Psoas muscle (tissue), 8 donors: ENCODE measurements at places on chromosomes 5 and 9.

GRCh38 chr9:76630916-76631315 is 133.3 kb upstream of the PCA3 start:
- DNase-seq = no peak

DNA sequence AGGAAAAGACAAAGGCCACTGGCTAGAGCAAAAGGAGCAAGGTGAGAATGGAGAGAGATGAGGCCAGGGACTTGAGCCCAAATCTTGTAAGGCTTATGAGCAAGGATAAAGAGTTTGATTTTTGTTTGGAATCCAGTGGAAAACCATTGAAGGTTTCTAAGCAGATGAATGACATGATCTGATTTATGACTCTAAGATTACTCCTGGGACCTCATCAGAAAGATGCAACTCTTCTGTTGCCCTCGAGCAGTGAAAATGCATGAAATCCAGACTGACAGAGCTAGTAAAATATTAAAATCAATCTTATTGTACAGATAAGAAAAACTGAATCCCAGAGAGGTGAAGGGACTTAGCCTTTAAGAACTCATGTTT is 677 bp downstream of the MFAP3 start:
- no peak for DNase-seq

DNA sequence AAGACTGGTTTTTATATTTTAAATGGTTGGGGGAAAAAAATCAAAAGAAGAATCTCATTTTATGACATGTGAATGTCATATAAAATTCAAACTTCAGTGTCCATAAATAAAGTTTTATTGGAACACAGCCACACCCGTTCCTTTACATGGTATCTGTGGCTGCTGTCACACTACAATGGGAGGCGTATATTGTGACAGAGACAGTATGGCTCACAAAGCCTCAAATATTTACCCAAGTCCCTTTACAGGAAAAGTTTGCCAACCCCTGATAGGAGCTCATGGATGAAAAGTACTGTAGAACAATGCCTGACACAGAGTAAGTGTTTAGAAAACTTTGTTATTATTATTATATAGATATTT is 5.2 kb upstream of the DUSP1 start:
- DNase-seq = no peak

DNA sequence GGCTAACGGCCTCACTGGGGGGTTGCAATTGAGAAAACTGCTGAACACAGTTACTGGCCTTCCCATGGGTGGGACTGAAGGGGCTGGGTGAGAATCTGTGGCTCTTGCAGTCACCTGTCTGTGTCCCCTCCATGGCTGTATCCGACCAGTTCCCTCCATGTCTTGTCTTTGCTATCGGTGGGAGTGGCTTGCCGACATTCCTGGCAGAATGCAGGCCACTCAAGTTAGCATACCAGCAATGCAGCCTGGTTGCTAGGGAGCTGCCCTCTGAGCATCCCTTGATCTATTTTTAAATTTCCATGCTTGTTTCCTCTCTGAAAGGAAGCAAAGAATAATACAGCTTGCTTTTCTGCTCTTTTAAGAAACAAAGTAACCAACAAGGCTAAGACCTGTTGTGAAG is 1509.7 kb upstream of the WWC1 start:
- no peak for DNase-seq
